ENCODE measurements at places on chromosomes 6 and 20. TPM values are rescaled to one million over a fixed set of nuclear protein-coding genes. Genes with fewer than 3 reads are reported as not detected.

The NRSN1 gene
- total RNA-seq: not detected

The PNLDC1 gene
- not detected for total RNA-seq

The BPIFA2 gene
- total RNA-seq: not detected

The BTN1A1 gene
- total RNA-seq: not detected

The KIAA1755 gene
- 2.8 TPM for total RNA-seq

The CCN6 gene
- not detected for total RNA-seq

The ZC2HC1B gene
- not detected for total RNA-seq

The NHLRC1 gene
- total RNA-seq: 3.1 TPM

The KIF25 gene
- 0.26 TPM for total RNA-seq

The BPIFB1 gene
- total RNA-seq: not detected

The MYO6 gene
- 14.4 TPM for total RNA-seq

The C20orf96 gene
- 3.9 TPM for total RNA-seq

The HMGA1 gene
- 121 TPM for total RNA-seq

The SLC22A2 gene
- not detected for total RNA-seq

The CPXM1 gene
- total RNA-seq: 0.50 TPM
